ENCODE measurements at places on chromosomes 6 and 20. TPM values are rescaled to one million over a fixed set of nuclear protein-coding genes. Genes with fewer than 3 reads are reported as not detected.

Gene MCHR2
- total RNA-seq: not detected

Gene CGAS
- total RNA-seq: not detected

Gene ADTRP
- total RNA-seq: 0.74 TPM

Gene VGLL2
- 0.50 TPM for total RNA-seq

Gene TFAP2C
- total RNA-seq: 7.2 TPM

Gene LIME1
- total RNA-seq: 0.27 TPM

Gene LIN28B
- not detected for total RNA-seq

Gene GTSF1L
- total RNA-seq: not detected

Gene SAMD3
- not detected for total RNA-seq

Gene ABHD16B
- total RNA-seq: not detected

Gene CLPSL2
- total RNA-seq: not detected

Gene EFCAB8
- not detected for total RNA-seq

Gene C6orf163
- total RNA-seq: 0.12 TPM

Gene ROS1
- total RNA-seq: 0.70 TPM

Gene PAK5
- total RNA-seq: 0.21 TPM

Gene KIF6
- 2.2 TPM for total RNA-seq

Gene HLA-DMB
- 4.6 TPM for total RNA-seq

Gene ANKRD66
- not detected for total RNA-seq

Gene HLA-G
- total RNA-seq: not detected

Gene TBC1D22B
- total RNA-seq: 5.1 TPM

Gene ERVFRD-1
- not detected for total RNA-seq

Gene HLA-DPB1
- total RNA-seq: 25.4 TPM

Gene SENP6
- 42.7 TPM for total RNA-seq

Gene RHAG
- total RNA-seq: not detected
